AG08396 (cell line): ENCODE measurements at places on chromosomes 2 and 18.

- no peak for DNase-seq
These were observed 109.0 kb upstream of the TWIST2 start for GRCh38 chr2:238738917-238739316.

DNA sequence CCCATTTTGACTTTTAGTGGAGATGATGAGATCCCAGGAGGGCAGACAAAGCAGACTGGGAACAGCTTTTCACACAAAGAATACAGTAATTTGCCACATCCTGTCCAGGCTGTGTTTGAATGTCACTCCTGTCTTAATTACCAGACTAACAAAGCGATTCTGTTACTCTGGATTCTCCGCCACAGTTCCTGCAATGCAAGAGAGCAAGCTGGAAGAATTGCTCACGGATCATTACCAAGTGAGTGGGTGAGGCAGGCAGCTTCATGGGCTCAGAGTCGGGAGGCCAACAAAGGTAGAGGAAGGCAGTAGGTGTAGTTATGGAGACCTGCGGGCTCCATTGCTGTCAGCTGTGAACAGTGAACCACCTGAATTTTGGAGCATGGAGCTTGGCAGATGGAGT lies 250.5 kb upstream of the ATP5MC3 start:
- DNase-seq: no peak

DNA sequence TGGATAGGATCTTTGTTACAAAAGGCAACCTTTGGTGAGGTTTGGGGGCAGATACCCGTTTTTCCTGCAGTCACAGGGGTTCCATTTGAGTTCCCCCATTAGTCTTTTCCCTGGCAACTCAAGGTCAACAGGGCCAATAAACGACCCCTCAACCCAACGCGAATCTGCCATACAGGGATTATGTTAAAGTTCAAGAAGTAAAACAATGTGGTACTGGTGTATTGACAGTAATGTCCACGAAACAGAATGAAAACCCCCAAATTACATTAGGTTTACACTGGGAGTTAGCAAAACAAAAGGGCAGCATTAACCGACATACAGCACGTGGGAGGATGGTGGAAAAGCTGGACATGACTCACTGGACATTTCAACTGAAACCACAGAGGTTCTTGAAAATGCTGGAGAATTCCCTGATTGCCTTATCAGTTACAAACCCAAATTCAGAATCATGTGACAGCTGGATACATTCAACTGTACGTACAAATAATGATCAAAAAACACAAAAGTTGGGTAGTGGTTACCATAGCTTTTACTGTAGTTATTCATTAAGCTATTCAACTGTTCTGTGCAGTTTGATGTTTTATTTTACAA lies 4.9 kb upstream of the IMP4 start:
- DNase-seq: peak; percentile 64

DNA sequence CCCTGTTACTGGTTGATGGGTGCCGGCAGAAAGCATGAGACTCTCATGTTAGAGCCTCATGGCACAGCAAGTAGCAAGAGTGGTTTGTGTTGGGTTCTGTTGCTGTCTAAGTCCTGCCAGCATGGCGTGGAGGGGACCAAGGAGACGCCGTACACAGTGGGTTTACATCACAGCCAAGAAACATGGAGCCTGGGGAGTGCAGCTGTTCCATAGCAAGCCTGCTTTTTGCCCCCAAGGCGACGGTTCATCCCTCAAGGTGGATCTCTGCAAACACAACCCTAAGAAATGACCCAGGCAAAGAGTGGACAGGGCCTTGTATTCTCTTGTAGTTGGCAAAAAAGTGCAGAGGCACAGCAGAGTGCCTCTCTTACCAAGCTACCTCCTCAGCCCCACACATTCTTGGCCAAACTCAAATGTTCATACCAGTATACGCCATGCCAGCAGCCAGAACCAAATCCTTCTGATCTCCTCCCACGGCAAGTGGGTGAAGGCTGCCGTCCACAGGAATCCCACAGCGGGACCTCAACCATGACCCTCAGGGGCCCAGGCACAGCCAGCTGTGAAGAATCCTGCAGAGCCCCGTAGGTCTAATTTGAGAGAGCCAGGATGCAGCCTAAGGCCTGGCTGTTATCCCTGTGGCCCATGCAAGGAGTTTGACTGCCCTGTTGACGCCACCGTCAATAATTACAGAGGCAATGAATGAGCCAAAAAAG lies 19.0 kb downstream of the SNED1 start:
- no peak for DNase-seq

DNA sequence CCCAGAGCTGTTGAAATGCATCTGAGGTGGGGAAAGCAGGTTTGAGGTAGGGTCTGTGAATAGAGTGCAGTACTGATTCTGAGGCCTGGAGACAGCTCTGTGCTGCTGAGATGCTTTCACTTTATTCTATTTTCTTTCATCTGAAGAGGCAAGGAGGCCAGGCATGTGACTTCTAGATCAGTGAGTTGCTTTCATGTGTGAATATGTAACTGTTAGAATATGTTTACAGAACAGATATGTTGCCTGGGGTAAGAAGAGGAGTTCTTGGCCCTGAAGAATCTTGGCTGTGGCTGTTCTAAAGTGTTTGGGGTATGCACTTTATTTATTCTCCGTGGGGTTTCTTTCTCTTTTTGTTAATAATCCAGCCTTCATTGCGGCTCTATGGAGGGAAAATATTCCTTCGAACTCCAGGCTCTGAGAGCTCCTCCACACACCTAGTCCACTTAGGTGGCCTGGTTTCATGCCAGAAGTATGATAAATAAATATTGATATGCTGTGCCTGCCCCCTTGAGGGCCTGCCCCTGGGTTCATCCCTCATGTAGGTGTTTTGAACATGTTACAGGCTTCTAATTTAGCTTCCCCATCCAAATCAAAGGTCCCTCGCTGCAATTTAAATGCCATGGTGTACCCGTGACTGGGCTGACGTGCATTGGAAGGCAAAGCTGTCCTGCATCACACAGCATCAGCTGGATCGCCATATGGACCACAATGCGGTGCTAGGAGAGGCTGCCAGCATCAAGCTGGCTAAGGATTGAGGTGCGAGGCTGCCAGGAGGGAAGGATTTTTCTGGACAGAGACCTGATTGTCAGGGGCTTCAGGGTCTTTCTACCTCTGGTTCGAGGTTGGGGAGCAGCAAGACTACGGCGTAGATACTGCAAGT lies 102.9 kb downstream of the PRKCE start:
- no peak for DNase-seq

DNA sequence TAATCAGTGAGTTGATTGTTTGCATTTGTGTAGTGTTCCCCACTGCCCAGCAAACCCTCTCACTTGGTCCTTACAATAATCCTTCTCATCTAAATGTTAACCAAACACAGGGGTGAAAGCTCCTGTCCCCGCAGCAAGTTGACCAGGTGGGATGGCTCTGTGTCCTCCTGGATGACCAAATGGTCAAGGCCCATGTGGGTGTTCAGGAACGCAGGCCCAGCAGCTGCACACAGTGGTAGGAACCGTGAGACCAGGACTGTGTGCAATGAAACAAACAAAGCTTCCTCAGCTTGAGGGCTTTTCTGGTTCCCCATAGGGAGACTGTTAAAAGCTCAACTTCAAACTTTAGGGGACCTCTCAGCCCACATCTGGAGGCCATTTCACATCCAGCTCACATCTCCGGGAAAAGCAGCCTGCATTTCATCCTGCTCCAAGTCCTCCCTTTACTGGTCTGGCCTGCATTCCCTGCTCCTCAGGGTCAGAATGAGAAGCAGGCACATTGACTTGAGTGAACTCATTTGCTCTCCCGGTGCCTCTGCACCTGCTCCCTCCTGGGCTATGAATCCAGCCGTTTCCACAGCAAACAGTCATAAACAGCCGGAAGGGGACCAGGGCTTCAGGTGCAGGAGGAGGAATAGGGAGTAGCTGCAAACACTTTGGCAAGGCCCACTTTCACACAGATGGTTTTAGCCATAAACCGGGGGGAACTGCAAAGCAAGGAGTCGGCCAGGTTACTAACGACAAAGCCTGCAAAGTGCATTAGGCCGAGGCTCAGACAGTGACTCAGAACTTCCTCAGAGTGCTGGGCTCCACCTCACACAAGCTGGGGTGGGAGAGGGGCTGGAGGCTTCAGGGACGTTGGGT lies 144.7 kb downstream of the CAPN13 start:
- no peak for DNase-seq

- DNase-seq: no peak
These were observed 381.1 kb downstream of the HRH4 start for GRCh38 chr18:24841536-24841935.

- peak; percentile 96 for DNase-seq
These were observed at the start of gene ZNF513 for GRCh38 chr2:27380626-27381545. Gene ZNF513, minus strand, starts transcription at chr2:27380734. Its CDS starts 208 bp downstream, at chr2:27380526.

DNA sequence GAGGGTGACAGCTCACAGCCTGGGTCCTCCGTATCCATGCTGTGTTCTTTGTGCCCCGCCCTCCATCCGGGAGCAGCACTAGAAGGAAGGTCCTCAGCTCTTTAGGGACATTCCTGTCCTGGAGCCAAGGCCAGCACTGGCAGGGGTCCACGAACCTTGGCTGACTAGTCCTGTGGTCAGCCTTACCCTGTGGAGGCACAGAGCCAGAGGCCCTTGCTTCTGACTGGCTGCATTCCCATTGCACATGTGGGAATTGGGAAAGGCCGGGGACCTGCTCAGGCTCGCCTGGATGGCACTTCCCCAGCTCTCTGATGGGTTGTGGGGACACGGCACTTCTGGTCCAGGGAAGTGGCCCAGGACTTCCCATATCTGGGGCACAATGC lies 24.9 kb upstream of the RHOB start:
- DNase-seq: peak; percentile 88

- no peak for DNase-seq
These were observed 62.4 kb downstream of the MRPS9 start for GRCh38 chr2:105100046-105100840.
